ENCODE measurements at places on chromosomes 12 and 14.
A peak's percentile ranks its signal among the peaks of the same experiment; 100 is the strongest.

GRCh38 chr12:114838480-114838879, 154.5 kb upstream of the TBX3 start:
- no peak for DNase-seq

DNA sequence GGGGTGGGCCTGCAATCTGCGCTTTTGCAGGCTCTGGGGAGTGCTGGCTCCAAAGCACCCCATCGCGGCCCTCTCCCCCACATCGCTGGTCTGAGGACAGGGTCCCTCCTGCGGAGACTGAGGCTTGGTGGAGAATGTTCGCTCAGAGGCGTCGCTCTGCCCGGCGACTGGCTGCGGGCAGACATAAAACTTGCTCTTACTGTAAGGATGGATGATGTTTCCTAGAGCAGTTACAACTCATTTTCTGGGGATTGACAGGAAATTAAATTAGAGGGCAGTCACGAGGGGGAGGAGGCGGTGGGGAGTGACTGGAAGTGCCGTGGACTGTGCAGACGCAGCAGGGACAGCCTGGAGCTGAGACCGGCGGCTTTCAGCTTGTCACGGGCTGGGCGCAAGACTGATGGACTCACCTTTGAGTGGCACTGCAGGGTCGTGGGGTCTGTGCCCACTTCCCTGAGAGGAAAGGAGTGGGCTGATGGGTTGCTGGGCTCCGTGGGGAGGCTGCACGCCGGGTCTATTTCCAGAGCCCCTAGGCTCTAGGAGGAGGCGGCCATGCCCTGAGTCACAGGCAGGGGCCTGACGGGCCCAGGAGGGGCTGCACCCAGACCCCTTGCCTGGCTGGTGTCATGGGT, 32.8 kb downstream of the NOC4L start:
- no peak for DNase-seq

DNA sequence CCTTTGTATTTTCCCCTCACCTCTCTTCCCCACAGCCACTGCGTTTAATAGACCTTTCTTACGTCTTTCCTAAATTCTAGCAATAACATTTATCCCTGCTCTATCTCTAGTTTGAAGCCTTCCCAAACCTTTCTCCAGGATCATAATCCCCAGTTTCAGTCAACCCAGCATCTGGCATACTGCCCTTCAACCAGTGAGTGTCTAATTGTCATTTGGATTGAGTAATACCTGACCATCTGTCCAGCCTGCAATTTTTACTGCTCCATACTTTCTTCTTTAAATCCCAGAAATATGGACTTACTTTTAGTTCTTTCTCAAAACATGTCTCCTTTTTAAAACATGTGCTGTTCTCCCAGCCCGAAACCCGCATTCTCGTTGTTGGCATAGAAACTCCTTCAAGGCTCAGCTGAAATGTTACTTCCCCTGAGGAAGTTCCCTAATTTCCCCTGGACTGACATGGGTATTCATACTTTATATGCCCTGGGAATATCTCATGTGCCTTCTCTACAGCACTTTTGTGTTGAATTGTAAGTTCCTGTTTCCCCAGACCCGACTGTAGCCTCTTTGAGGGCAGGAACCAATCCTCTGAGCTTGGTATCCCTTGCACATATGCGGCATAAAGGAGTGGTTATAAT, 65.1 kb upstream of the ETV6 start:
- DNase-seq: no peak

DNA sequence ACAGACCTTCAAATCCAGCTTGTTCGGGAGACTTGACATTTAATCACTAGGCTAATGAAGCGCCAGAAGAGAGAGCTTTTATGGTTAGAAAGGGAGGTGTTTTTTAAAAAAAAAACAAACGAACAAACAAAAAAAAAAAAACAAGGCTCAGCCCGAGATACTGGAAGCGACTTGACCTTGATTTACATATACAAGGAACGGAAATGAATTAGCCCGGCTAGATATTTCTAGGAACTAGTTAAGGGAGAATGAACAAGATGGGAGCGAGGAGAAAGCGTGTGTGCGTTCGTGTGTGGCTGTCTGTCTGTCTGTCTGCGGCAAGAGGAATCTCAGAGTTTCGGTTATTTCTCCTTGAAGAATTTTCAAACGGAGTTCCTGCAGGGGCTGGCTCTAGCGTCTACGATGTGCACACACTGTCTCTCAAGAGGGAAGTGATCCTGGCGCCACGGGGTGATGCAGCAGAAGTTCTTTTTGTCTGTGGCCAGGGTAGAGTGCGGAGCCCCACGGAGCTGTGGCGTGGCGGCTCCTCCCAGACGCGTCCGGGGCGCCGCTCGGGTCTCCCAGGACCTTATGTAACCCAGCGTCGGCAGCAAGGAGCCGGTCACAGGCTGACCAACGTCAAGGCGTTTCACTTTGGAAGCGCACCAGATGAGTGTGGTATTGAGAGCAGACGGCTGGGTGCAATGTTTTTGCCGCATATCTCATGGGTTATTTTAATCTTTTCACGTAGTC, 18.8 kb downstream of the SOCS2 start:
- DNase-seq: peak; percentile 74

DNA sequence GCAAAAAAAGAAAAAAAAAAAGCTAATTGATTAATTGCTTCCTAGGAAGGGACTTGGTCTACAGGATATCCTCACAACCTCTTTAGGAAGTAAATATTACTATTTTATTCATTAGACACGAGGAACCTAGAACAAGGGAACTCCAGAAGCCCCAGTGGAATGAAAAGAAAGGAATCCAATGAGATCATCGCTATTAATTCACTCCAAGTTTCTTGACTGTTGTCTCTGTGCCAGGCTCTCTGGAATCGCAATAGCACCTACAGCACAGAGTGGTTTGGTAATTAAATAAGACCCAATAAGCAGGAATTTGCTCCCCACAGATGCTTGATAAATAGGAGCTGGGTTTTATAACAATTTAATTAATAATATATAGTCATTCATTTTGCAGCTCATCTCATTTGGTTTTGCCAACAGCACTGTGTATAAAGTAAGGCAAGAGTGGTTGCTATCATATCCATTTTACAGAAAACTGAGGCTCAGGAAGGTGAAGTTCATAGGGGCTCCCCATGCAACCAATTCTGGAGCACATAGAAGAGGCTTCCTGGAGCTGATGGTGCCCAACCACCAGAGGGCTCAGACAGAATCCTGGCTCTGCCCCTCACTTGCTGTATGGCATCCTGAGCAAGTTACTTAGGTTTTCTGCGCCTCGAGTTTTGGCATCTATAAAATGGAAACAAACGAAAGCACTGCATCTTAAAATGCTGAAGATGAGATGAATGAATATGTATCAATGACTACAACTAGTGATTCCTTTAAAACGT, 420.2 kb downstream of the MED13L start:
- no peak for DNase-seq

DNA sequence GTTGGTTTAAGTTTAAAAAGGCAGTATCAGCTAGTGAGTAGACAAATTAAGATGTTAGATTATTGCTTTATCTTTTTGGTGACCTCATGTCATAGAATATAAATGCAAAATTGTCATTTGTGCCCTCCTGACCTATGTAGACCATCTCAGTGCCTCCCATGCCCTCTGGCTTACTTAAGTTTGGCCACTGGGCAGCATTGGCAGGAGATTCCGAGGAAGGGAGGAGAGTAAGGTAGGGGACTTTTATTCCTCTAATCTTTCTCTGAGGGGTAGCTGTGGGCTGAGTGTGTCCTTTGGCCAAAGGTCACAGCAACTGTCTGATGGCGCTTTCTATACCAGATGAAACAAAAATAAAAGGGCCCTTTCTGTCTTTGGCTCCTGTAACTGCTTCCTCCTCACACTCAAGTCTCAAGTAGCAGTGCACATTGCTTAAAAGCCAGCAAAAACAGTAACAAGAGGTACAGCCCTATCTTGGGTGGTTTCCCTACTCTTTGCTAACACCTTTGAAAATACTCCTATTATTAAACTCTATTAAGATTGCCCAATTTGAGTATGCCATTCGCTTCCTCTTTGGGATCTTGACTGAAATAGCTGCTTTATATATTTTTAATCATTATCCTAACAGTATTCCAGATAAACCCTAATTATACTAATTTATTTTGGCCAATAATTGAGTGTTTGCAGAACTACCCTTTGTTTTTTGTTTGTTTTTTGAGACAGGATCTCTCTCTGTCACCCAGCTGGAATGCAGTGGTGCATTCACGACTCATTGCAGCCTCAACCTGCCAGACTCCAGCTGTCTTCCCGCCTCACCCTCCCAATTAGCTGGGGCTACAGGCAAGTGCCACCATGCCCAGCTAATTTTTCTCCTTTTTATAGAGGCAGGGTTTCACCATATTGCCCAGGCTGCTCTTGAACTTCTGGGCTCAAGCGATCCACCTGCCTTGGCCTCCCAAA, 56.5 kb upstream of the KCNH3 start:
- no peak for DNase-seq

DNA sequence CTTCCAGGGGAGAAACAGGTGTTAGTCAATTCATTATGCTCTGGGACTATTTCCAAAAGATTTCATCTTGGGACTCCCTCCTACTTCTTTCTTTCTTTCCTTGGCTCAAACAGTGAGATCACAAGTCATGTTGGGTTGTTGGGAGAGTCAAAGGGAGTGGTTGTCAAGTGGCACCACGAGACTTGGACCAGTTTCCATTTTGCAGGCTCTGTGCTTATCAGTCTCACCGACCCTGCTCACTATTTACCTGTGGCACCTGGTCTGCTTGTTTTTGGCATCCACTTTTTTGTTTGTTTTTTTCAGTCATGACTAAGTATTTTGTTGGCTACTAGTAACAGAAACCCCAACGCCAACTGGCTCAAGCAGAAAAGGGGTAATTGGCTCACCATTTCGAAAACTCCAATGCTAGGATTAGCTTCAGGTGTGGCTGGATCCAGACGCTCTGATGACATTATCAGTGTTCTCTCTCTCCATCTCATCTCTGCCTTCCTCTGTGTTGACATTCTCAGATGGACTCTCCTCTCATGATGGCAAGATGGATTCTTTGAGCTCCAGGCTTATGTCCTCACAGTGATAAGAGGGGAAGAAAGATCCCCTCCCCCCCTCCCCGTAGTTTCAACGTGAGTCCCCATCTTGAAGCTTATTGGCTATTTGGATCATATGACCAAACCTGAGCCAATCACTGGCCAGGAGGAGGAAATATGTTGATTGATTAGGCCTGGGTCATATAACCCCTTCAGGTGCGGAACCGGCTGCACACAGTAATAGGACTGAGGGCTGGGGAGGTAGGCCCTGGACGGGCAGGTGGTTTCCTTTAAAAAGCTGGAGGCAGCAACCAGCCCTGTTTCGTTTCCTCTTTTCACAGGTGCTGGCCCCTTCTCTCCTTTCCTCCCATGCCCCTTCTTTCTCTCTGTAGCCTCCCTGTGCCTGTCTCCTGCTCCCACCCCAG, 84.2 kb downstream of the AACS start:
- no peak for DNase-seq

- DNase-seq: no peak
These were observed 5.2 kb downstream of the DCN start for GRCh38 chr12:91177381-91177780.

DNA sequence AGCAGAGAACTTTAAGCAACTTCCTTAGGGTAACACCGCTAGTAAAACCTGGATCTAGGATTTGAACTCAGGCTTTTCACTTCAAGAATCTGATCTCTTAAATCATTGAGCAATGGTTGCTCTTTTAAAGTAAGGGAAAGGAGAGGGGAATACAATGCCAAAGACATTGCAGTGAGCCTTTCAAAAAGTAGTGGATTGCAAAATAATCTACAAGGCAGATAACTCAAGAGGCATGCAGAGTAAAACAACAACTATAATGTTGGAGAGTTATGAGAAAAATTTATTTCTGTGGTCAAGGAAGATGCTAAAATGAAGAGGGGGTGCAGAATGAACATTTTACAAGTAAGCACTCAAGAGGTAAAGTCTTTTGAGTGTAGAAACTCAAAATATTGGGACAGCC, 432.6 kb downstream of the C12orf50 start:
- no peak for DNase-seq

- no peak for DNase-seq
These were observed 1.2 kb upstream of the FBXO33 start for GRCh38 chr14:39433452-39433813.

- DNase-seq: no peak
These were observed 19.5 kb upstream of the NUP107 start for GRCh38 chr12:68667291-68667690.

GRCh38 chr14:24814346-24814745, 180.4 kb upstream of the GZMB start:
- no peak for DNase-seq

DNA sequence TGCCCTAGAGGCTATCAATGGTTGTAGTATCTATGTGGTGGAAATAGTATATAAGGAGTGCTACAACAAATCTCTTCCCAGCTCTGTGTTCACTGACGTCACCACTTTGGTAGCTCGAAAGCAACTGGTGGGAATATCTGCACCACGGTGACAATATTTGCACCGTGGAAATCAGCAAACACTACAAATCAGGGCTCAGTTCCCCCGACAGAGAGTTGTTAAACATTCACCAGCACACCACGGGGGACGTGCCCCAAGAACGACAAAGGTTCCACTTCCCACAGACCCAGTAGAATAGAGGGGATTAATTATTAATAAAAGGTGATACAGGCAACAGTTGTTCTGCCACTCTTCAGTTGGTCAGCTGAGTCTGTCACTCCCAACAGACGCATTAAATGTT, 98.4 kb downstream of the CCDC60 start:
- no peak for DNase-seq

DNA sequence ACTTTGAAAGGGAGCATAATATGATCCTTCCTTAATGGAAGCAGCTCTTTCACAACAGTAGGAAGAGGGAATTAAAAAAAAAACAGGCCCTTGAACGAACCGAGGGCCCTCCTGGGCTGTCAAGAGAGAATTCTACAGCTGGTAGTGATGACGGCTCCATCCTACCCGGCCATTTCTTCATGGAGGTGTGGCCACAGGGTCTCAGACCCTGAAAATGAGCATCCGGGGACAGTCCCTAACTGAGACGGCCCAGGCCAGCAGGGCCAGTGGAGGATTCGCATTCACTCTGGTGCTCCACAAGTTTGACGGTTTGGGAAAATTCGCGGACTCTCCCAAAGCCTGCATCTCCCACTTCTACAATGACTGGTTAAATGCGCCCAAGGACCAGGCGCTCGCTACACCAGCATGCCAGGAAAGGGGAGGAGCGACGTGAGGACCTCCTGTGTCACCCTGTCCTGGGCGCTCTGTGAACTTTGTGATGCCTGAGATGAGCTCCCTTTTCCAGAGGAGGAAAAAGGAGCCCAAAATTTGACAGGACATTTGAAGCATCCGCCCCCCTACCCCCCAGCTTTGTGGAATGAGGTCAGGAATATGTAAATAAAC, 66.8 kb downstream of the BCL11B start:
- DNase-seq: no peak

DNA sequence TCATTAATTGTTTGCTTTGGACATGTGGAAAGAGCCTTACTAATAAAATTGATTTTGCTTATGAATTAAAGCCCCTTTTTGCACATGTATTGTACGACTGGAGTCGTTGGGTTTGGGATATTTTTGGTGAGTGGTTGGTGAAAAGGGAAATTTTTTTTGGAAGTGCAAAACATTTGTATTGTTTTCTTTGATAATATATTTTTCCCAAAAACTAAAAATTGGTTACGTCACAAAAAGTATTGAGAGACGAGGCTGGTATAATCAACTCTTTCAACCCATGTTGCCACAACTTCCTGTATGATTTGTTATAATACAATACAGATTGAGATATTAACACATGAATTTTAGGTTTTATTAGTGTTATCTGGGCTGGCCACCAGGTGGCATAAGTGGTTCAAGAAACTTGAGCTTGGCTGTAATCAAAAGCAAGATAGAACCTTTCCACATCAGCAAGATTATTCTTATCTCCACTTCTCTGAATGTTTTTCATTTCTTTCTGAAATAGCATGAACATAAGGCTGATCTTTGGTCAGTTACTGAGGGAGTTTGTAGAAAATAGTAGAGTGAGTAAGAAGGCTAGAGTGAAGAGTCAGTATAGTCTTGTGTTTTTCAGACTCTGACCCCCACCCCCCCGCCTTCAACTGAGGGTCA, 8.7 kb downstream of the NGDN start:
- DNase-seq: no peak

All from left forelimb (tissue), 1 donor.